Type B pancreatic cell (in vitro differentiated cells): ENCODE measurements at places on chromosomes 3 and 15. TPM values are rescaled to one million over a fixed set of nuclear protein-coding genes. Genes with fewer than 3 reads are reported as not detected.

DNA sequence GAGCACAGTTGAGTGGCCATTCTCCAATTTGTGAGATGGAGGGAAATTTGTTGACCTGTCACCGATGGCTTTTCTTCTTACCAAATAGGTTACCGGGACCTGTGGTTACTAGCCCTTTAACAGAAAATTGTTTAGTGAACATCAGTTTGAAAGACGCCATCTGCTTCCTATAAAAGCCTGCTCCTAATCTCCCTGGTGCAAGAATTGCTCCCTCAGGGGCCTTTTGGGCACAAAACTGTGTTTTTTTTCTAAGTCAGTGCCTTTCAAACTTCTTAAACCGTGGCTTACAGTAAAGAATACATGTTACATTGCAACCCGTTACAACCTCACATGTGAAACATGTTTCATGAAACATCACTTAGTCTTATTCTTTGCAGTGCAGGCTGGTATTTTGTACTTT, 15.0 kb downstream of the CACNA2D3 start:
- DNase-seq = no peak

Gene ZIC1
- 184 TPM in 1 of 2 replicates, not detected in the other for total RNA-seq

- DNase-seq = no peak
Measured at GRCh38 chr3:58101499-58102389, 93.5 kb downstream of the FLNB start.

GRCh38 chr3:49339581-49339940, 292 bp downstream of the USP4 start:
- no peak for DNase-seq

DNA sequence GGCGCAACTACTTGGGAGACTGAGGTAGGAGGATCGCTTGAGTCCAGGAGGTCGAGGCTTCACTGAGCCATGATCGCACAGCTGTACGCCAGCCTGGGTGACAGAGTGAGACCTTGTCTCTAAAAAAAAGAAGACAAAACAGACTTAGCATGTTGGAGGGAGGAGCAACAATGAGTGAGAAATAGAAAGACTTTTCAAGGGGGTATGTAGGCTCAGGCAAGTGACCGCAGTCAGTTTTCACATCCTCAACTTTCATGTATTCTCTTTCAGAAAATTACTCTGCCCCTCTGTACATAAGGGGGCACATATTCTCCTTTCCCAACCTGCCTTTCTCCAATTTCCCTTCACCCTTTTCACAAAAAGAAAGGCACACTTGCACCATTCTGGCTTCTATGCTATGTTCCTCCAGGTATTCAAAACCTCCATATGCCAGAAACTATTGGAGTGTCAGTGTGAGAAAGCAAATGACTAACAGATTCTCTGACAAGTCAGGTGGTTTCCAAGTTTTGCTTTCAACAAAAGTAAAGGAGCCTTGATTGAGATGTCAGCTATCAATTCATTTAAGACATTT, 7.6 kb downstream of the NSUN3 start:
- no peak for DNase-seq

DNA sequence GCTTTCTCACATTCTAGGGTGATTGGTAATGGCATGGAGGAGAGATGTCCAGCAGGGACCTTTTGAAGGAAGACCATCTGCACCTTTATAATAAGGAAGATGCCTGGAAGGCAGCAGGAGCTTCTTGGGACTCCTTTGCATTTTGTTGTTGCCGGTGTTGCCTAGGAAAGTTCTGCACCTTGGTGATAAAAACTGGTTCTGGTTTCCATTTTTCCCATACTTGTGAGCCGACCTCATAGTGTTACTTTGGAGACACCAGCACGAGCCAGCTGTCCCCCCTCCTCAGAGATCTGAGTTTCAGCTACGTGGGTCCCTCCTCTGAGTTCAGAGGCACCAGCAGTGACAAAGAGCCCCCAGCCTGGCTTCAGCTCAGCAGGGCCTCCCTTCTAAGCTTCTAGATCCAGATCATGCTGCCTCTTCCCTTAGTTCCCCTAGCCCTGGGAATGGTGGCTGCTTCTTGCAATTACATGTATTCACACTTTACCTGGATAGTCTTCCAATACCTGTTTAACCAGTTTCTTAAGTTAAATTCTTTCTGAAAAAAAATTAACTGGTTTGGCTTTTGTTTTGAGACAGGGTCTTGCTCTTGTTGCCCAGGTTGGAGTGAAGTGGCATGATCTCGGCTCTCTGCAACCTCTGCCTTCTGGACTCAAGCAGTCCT, 18.0 kb upstream of the FSTL1 start:
- no peak for DNase-seq

GRCh38 chr3:36380221-36381031, at the start of gene STAC:
TSS of gene STAC (plus strand) at chr3:36380504. CDS start at chr3:36380644, 140 bp downstream.
- no peak for DNase-seq

DNA sequence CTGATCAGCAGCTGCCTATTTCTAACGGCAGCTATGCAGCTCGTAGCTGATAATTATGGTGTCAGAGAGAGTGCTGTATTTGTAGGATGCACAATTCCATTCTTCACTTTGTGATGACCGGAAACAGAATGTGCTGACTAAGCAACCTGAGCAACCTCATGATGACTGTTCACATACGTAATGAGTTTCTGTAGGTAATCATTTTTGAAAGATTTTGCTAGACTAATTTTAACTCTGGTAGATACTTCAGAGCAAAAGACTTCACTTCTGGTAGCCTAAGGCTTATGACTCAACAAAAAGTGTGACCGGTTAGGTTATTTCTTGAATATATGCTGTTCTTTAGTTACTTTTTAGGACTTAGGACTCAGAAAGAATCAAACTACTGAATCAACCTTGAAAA, 567.7 kb downstream of the NAALADL2 start:
- no peak for DNase-seq
